ENCODE measurements at places on chromosomes 12 and 14.

DNA sequence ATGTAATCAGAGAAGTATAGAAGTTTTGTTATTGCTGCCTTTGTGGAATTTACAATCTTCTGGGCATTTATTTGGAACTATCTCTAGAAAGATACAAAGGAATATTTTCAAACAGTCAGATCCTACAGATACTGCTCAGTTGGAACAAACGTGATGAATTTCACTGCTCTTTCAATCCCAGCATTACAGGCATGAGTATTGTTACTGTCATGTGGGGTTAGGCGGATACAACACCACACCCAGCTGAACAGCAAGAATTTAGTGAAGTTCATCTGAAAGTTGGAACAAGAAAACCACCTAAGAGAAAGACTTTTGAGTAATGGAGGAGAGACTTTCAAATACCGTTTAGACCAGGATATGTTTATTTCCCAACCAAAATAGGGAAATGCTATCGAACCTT lies 123.3 kb upstream of the PLXNC1 start:
- DNase-seq, result no peak

DNA sequence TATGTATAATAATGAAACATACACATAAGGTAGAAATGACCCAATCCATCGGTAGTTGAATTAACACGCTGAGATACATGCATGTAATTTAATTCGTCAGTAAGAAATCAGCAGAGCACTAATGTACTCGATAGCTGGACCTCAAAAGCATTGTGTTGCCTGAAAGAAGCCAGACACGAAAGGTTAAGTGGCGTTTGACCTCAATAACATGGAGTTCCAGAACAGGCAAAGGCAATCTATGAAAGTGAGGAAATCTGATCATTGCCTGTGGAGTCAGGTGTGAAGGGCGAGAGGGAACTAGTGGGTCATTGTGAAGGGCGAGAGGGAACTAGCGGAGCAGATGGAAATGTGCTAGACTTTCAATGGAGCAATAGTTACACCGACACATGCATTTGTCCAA lies 970.4 kb upstream of the TMEM132C start:
- DNase-seq, result no peak

GRCh38 chr12:53073881-53074280 lies 5.3 kb downstream of the SPRYD3 start:
- DNase-seq, result no peak

DNA sequence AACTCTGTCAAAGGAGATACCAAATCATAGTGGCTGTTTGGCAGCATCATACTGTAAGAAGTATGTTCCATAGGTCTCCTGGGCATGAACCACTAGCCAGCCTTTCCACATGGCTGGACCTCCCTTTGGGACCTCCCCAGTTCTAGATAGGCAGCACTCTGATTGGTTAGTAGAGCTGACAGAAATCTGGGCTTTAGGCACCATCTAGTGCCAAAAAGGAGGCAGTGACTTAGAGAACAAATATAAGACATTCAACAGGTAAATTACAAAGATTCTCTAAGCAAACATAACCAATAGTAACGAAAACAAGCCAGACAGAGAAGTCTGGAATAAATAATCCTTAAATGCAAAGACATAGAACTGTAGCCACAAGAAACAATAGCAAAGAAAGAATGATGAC lies 148.0 kb upstream of the PDE3A start:
- no peak for DNase-seq

- no peak for DNase-seq
Measured at GRCh38 chr12:49518914-49519573, 19.8 kb upstream of the KCNH3 start.

- DNase-seq, result no peak
Measured at GRCh38 chr12:16165506-16165905, 112.0 kb downstream of the SLC15A5 start.

- no peak for DNase-seq
Measured at GRCh38 chr12:54684636-54685630, 36.8 kb upstream of the DCD start.

- DNase-seq, result no peak
Measured at GRCh38 chr12:3189282-3189681, 112.1 kb downstream of the TSPAN9 start.

- no peak for DNase-seq
Measured at GRCh38 chr12:120836114-120836684, 68.0 kb downstream of the SPPL3 start.

GRCh38 chr14:63308723-63309317 lies 9.9 kb downstream of the GPHB5 start:
- no peak for DNase-seq

DNA sequence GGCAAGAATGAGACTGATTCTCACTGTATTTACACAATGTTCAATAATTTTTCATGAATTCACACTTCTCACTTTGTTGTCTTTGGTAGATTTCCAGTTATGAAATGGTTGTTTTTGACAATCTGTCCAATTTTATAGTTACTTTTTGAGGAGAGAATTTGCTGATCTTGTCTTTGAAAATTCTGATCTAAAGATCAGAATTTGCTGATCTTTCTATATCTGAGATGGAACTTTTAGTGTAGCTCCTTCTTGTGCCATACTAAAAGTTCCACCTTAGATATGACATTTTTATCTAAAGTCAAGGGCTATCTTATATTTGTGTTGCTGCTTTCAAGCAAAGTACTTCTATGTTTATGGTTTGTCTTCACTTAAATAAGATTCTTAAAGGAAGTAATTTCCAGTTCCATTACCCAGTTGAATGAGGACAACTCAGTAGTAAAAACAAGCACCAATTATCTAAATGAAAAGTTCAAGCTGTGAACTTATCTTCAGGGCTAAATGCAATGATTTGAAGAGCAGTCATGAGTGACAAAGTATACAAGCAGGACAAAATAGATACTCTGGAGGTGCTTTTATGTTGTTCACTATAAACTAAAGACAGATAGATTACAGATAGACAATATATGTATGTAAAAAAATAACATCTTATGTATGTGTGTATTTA lies 76.4 kb upstream of the FOXG1 start:
- no peak for DNase-seq

DNA sequence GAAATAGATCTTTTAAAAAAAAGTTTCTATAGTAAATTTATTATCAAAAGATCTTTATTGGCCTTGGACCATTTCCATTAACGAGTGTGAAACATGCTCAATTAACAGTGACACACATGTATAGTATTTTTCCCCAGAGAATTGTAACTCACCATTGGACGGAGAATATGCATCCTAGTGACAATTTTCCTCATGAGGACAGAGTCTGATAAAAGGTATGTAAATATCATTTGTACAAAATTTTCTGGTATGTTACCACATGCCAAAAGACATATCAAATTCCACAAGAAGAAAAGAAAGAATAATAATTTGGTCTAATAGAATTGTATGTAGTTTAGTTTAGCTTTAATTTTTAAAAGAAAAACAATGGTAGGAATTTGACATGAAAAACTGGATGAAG lies 1096.0 kb upstream of the FLRT2 start:
- DNase-seq, result no peak

- no peak for DNase-seq
Measured at GRCh38 chr14:100539003-100539660, 48.1 kb downstream of the BEGAIN start.

- no peak for DNase-seq
Measured at GRCh38 chr12:21828779-21829178, 54.3 kb upstream of the KCNJ8 start.

DNA sequence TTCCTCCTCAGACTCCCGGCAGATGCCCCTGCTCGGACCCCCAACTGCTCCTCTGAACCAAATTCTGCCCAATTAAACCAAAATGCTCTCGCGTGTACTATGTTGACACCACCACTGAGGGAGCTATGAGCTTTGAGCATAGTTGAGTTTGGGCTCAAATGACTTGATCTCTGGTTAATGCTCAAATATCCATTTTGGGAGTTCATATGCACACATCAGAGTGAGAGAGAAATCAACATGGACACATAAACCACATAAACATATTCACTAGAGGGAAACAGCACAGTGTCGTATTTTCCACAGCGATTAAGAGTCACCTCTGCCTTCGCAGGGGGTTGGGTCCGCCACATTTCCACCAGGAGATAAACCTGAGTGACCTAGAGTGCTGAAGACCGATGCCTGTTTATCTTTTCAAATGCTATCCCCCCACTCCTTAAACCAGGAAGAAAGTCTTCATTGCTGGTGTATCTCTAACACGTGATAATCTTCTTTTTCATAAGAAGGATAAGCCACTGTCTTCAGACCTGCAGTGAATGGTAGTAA lies 59.4 kb upstream of the FOXN3 start:
- no peak for DNase-seq

GRCh38 chr14:103052407-103052806 lies 4.9 kb downstream of the CDC42BPB start:
- DNase-seq, result no peak

- no peak for DNase-seq
Measured at GRCh38 chr14:65555358-65555757, 142.8 kb downstream of the FUT8 start.

GRCh38 chr12:52058631-52059361 lies 7.6 kb downstream of the NR4A1 start:
- no peak for DNase-seq
